NK-92 treated with Interleukin-12 subunit alpha and Interleukin-12 subunit beta, amount 100 ng/mL, for 24 hours (cell line): ENCODE measurements at places on chromosomes 12 and 14.

GRCh38 chr12:3641428-3642018 lies 111.4 kb downstream of the CRACR2A start:
- no peak for DNase-seq

DNA sequence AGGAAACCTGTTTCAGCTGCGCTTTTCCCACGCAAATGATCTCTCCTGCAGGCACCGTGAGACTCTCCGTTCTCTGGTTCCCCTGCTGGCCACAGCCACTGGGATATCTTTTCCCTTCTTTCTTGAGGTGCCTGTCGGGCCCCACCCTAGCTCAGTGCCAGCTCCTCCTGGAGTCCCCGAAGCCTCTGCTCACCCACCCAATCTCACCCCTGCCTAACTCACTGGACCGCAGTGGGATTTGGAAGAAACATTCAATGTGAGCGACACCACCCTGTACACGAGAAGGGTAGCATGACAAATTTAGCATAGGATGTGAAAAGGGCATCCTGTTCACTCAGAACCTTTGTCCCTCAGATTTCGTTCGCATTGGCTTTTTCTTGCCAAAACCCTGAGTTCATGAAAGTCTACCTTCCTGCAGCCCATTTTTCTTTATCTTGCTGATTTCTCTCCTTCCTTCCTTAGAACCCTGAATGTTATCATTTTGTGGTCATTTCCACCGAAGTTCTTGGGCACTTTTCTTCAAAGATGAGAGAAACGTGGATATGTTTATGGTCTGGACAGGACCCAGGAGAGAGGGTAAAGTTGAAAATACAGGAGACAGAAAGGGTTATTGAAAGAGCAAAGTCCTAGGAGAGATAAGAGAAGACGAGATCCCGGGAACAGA lies 63.6 kb upstream of the ELK3 start:
- DNase-seq, result no peak

- no peak for DNase-seq
Observed at GRCh38 chr14:88931321-88932110, 107.1 kb downstream of the TTC8 start.

GRCh38 chr12:104315326-104316224 lies 12.0 kb downstream of the EID3 start:
- no peak for DNase-seq

- DNase-seq, result no peak
Observed at GRCh38 chr12:76288218-76288617, 60.0 kb downstream of the BBS10 start.
